Peyer's patch (tissue), 4 donors: ENCODE measurements at places on chromosomes 3 and 15. TPM values are rescaled to one million over a fixed set of nuclear protein-coding genes. Genes with fewer than 3 reads are reported as not detected.
A peak's percentile ranks its signal among the peaks of the same experiment; 100 is the strongest.

DNA sequence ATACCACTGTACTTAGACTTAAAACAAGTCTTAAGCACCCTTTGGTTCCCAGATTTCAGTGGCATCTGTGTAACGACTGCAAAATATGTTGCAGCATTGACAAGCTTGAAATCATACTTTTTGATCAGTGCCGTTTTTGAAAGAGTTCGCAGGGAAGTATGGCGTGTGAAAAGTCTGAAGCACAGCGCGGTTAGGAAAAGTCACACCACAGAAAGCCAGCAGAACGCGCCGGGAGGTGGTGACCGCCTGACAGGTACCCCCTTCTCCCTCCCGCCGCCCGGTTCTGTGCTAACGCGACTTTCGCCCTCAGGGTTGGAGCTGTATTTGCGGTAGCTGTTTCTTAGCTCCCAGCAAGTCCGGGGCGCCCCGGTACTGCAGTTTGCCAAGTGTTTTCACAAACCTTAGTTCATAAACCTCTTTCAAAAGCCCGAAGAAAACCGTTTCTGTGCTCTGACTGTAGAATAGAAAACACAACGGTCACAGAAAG lies 481 bp upstream of the CRYBG3 start:
- peak; percentile 65 for DNase-seq
- H3K27me3 ChIP-seq = no peaks in the 10 kb centered on the region
- no peaks in the 10 kb centered on the region for H3K4me1 ChIP-seq

- H3K27ac ChIP-seq = peak overlapping the region; percentile 86
- peaks cover 50% of the 10 kb centered on the region for H3K4me1 ChIP-seq
- DNase-seq = peak; percentile 77
- no peaks in the 10 kb centered on the region for H3K27me3 ChIP-seq
- H3K36me3 ChIP-seq = no peaks in the 10 kb centered on the region
Measured at GRCh38 chr3:58009026-58009748, 965 bp downstream of the FLNB start.

- no peak overlapping the region for H3K4me3 ChIP-seq
- H3K36me3 ChIP-seq = no peaks in the 10 kb centered on the region
- DNase-seq = no peak
- no peaks in the 10 kb centered on the region for H3K27me3 ChIP-seq
- H3K27ac ChIP-seq = no peak overlapping the region
- no peaks in the 10 kb centered on the region for H3K4me1 ChIP-seq
Measured at GRCh38 chr3:5057272-5057671, 64.8 kb upstream of the ARL8B start.

DNA sequence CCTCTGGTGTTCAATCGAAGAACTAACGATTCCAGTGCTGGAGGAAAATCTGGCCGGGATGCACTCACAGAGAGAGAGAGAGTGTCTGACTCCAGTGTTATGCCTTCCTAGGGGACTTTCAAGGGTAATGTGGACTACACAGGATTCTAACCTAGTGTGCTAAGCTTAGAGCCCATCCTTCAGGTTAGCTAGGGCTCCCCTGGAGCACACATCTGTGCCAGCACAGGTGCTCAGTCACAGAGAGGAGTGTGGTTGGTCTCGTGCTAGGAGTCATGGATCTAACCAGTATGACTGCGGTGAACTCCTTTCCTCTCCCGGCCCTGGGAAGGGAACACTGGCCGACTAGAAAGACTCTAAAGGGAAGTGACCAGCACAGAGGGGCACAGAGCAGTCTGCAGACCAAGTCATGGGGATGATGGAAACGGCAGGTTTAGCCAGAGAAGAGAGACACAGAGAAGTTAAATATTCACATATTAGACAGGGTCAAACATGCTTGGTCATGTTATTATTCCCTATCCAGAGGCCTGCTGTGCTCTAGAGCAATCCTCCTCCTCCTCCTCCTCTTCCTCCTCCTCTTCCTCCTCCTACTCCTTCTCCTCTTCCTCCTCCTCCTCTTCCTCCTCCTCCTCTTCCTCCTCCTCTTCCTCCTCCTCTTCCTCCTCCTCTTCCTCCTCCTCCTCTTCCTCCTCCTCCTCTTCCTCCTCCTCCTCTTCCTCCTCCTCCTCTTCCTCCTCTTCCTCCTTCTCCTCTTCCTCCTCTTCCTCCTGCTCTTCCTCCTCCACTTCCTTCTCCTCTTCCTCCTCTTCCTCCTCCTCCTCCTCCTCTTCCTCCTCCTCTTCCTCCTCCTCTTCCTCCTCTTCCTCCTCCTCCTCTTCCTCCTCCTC lies 280.3 kb downstream of the XXYLT1 start:
- no peak overlapping the region for H3K4me3 ChIP-seq
- no peaks in the 10 kb centered on the region for H3K27me3 ChIP-seq
- no peak overlapping the region for H3K27ac ChIP-seq

DNA sequence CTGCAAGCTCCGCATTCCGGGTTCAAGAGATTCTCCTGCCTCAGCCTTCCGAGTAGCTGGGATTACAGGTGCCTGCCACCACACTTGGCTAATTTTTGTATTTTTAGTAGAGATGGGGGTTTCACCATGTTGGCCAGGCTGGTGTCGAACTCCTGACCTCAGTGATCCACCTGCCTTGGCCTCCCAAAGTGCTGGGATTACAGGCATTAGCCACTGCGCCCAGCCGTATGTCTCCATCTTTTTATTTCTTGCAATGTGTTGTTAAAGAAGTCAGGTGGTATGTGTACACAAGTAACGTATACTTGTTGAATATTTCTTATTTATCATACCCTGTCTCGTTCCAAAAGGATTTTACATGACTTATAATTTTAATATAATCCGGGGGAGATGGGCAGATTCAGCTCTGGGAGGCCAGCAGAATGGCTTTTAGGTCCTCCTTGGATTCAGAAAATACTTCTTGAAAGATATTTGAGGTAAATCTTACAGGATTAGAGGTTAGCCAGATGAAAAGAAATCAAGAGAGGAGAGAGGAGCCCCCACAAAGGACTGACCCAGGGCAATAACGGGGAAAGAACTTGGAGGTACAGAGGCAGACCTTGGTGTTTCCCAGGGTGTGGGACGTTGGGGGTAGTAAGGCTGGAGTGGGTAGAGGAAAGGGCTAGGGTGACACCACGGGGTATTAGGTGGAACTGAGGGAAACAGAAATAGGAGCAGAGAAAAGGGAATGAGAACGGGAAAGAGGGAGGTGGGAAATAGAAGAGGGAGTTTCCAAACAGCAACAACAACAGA lies 27.2 kb upstream of the MUC20 start:
- H3K27me3 ChIP-seq = no peaks in the 10 kb centered on the region
- no peak overlapping the region for H3K4me3 ChIP-seq
- no peaks in the 10 kb centered on the region for H3K4me1 ChIP-seq
- peak; percentile 35 for DNase-seq
- H3K27ac ChIP-seq = no peak overlapping the region
- H3K36me3 ChIP-seq = no peaks in the 10 kb centered on the region

GRCh38 chr3:64992530-64993285 lies 304.9 kb upstream of the ADAMTS9 start:
- no peak for DNase-seq
- H3K27ac ChIP-seq = no peak overlapping the region
- no peak overlapping the region for H3K4me3 ChIP-seq
- H3K36me3 ChIP-seq = no peaks in the 10 kb centered on the region

DNA sequence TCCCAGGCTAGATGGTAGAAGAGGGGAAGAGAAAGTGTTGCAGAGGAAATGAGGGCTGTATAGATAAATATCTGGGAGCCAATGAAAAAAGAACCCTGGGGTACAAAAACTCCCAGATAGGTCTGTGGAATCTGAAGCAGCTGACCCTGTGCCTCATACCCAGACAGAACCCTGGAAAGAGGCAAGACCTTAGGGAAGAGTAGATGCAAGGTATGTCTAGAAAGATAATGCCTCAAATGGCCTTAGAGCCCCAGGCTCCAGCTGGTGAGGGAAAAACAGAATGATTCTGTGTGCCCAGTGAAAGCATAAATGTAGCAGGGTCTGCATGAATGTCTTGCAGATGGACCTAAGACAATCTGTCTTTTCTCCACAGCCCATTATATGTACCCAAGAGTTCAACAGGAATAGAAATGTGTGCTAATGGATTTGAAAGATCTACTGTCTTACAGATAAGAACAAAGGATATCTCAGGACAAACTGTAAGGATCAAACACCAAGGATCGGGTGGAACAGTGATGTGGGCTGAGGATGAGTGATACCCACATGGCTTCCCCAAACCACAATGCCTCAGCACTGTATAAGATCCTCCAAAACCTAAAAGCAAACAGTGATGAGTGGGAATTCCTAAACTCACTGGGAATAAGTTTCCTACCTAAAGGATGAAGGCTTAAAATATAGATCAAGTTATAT lies 58.8 kb downstream of the NCEH1 start:
- no peak overlapping the region for H3K4me3 ChIP-seq
- no peak overlapping the region for H3K27ac ChIP-seq
- DNase-seq = no peak
- H3K27me3 ChIP-seq = no peaks in the 10 kb centered on the region

DNA sequence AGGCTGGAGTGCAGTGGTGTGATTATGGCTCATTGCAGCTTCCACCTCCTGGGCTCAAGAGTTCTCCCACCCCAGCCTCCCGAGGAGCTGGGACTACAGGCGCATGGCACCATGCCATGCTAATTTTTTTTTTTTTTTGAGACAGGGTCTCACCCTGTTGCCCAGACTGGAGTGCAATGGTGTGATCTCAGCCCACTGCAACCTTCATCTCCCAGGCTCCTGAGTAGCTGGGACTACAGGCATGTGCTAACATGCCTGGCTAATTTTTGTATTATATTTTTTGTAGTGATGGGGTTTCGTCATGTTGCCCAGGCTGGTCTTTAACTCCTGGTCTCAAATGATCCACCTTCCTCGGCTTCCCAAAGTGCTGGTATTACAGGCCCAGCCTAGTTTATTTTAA lies 4.0 kb downstream of the TEX9 start:
- H3K4me3 ChIP-seq = no peak overlapping the region
- H3K36me3 ChIP-seq = no peaks in the 10 kb centered on the region
- H3K27me3 ChIP-seq = no peaks in the 10 kb centered on the region
- DNase-seq = no peak
- H3K4me1 ChIP-seq = peaks cover 4% of the 10 kb centered on the region

- H3K27me3 ChIP-seq = no peaks in the 10 kb centered on the region
- no peak overlapping the region for H3K4me3 ChIP-seq
- H3K4me1 ChIP-seq = peaks cover 11% of the 10 kb centered on the region
- no peaks in the 10 kb centered on the region for H3K36me3 ChIP-seq
- no peak for DNase-seq
Measured at GRCh38 chr3:143978263-143978631, 6.6 kb downstream of the DIPK2A start.

DNA sequence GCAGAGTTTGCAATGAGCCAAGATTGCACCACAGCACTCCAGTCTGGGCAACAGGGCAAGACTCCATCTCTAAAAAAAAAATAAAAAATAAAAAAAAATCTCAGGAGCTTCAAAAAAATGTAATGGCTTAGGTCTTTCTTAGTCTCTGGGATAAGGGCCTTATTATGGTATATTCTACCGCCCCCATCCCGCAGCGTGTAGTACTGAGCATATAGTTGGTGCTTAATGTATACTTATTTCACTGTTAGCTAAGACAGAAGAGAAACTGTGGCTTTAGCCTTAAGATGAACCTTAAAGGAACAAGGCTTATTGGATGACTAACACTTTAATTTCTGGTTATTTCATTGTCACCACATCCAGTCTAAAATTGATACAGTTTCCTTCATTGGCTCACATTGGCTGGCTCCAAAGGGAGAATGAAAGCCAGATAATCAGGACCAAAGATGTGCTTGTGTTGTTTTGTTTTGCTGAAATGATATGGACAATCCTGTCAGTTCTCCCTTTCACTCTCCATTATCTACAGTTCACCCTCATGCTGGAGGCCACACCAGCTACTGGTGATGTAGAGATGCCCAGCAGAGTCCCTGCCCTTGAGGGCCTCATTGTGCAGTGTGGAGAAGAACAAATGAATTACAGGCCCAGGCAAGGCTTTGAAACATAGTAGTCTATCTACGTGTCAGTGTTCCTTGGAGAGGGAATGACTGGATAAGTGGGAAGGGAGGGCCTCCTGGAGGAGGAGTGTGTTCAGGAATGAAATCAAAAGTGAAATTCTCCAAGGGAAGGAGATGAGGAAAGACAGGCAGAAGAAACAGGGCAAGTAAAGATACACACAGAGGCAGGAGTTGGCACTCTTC lies 17.4 kb upstream of the RAF1 start:
- H3K27me3 ChIP-seq = no peaks in the 10 kb centered on the region
- H3K4me3 ChIP-seq = no peak overlapping the region
- no peak for DNase-seq
- H3K27ac ChIP-seq = no peak overlapping the region
- no peaks in the 10 kb centered on the region for H3K4me1 ChIP-seq

DNA sequence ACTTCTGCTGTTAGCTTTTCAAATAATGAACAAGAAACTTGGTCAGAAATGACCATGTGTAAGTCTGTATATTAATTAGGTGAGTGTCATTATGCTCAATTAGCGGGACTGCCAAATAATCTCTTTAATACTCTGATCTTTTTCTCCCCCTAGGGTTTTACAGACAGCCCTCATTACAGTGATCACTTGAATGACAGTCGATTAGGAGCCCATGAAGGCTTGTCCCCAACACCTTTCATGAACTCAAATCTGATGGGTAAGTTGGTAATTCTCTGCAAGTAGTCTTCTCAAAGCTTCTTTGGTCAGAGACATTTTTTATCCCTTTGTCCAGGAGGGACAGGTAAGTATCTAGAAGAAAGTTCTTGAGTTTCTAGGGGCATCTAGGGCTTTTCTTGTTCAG lies 173.2 kb downstream of the TCF12 start:
- H3K4me3 ChIP-seq = no peak overlapping the region
- no peak for DNase-seq
- H3K27ac ChIP-seq = no peak overlapping the region
- H3K36me3 ChIP-seq = no peaks in the 10 kb centered on the region
- H3K4me1 ChIP-seq = no peaks in the 10 kb centered on the region
- no peaks in the 10 kb centered on the region for H3K27me3 ChIP-seq

DNA sequence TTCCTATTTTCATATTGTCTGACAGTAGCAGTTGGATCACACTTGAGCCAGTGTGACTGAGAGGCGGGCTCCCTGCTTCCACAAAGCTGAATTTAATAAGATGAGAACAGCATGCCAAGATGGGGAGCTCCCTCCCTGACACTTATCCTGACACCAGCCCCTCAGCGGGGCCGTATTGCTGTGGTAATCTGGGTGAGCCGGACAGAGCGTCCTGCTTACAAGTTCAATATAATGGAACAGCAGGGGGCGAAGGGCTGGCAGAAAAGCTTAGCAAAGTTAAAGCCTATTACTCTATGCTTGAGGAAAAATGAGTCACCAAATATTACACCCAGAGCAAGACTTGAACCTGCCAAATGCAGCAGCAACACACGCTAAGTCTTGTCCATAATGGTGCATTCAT lies 163.8 kb upstream of the CMC1 start:
- no peaks in the 10 kb centered on the region for H3K27me3 ChIP-seq
- no peak overlapping the region for H3K27ac ChIP-seq
- H3K4me1 ChIP-seq = no peaks in the 10 kb centered on the region
- no peaks in the 10 kb centered on the region for H3K36me3 ChIP-seq

DNA sequence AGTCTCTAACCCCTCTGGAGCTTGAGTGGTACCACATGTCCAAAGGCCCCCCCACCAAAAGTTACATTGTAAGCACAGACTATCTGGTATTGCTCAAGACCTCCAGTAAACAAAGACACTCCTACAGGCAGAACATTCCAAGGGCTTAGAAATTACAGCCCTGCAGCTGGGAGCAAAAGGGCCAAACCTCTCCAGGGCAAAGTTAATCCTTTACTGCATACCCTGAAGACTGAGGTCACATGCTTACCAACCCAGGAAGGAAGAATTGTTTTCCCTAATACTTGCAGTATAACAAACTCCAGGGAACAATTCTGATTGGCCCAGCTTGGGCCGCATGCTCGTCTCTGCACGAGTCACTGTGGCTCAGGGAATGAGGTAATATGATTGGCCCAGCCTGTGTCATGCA lies 266.1 kb upstream of the NR2F2 start:
- DNase-seq = no peak
- H3K4me1 ChIP-seq = no peaks in the 10 kb centered on the region

PLSCR5 gene
- not detected for total RNA-seq

LTK gene
- total RNA-seq = 26.3 TPM

PLCH1 gene
- 12.4 TPM for total RNA-seq

TPRG1 gene
- total RNA-seq = 23.1 TPM

MYZAP gene
- total RNA-seq = 15.4 TPM
